ENCODE measurements at places on chromosomes 12 and 14.

DNA sequence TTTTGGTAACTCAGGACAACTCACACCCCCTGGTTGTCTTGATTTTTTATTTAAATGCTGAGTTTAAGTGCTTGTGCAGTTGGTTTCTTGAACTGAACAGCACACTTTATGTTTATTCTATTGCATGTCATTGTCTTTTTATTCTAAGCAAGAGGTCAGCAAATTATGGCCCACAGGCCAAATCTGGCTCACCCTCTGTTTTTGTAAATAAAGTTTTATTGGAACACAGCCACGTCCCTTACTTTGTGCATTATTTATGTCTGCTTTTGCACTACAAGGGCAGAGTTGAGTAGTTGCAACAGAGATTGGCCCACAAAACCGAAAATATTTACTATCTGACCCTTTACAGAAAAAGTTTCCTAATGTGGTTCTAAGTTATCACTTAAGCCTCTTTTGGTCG lies 52.3 kb downstream of the SUDS3 start:
- no peak for DNase-seq

DNA sequence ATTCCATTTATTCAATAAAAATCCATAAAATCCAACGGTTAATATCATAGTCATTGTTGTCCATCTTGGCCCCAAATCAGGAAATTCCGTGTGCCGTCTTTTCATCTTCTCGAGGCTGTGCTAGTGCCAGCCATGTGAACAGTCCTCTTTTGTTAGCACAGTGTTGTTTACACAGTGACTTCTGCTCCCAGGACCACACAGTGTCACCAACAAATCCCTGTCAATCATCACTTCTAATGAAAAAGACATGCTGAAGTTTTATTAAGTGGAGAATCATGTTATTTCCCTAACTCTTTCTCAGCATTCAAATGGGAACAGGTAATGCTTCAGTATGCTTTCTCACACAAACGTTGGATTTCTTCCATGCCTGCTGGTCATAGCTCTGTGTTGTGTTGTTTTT lies 1.9 kb upstream of the SLCO1A2 start:
- no peak for DNase-seq

DNA sequence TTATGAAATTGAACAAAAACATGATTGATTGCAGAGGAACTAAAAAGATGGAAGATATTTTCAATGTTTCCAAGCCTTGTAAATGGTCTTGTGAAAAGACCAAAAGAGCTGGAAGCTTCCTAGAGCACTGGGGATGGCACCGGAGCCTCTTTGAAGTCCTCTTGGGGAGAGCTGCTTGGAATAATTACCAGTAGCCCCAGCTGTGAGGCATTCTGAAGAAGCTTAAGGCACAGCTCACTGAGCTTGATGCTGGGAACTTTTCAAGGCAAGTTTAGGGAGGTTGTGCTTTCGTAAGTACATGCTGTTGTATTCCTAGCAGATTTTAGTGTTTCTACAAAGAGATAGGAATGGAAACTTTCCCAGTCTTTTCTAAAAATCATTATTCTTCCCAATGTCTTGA lies 13.9 kb downstream of the PDZRN4 start:
- no peak for DNase-seq

- no peak for DNase-seq
These were observed 32.9 kb upstream of the SYCP3 start for GRCh38 chr12:101772012-101772775.

GRCh38 chr12:75890141-75890540 lies 141.4 kb downstream of the PHLDA1 start:
- no peak for DNase-seq

DNA sequence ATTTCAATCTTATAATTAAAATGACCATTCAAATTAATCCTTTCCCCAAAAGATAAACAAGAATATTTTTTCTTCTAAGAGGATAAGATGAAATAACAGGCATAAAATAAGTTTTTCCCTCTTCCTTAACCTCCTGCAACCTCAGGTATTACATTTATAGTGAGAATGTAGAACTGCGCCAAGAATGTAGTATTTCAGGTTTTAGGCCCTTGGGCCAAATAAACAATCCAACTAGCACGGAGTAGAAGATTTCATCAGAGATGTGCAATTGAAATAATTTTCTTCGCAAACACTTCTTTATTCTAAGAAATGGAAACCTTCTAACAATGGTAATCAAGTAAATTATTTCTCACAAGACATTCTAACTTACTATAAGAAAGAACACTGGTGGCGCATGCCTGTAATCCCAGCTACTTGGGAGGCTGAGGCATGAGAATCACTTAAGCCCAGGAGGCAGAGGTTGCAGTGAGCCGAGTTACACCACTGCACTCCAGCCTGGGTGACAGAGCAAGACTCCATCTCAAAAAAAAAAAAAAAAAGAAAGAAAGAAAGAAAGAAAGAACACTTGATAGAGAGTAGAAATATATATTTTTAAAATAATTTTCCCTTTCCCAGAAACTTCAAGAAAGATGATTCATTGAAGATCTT lies 100.8 kb downstream of the TAOK3 start:
- DNase-seq, result no peak

- DNase-seq, result no peak
These were observed 170.9 kb upstream of the RTL1 start for GRCh38 chr14:101074196-101075024.

GRCh38 chr14:98136012-98136789 lies 1135.8 kb downstream of the BCL11B start:
- peak; percentile 45 for DNase-seq

DNA sequence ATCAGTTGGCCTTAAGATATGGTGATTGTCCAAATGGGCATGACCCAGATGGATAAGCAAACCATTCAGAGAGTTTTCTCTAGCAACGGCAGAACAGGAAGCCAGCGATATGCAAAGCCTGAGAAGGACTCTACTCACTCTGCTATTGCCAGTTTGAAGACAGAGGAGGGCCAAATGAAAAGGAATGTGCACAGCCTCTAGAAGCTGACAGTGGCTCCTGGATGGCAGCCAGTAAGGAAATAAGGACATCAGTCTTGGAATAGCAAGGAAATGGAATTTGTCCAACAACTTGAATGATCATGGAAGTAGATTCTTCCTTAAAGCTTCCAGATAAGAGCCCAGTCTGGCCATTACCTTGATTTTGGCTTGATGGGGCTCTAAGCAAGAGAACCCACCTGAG lies 60.0 kb downstream of the TMTC2 start:
- no peak for DNase-seq

DNA sequence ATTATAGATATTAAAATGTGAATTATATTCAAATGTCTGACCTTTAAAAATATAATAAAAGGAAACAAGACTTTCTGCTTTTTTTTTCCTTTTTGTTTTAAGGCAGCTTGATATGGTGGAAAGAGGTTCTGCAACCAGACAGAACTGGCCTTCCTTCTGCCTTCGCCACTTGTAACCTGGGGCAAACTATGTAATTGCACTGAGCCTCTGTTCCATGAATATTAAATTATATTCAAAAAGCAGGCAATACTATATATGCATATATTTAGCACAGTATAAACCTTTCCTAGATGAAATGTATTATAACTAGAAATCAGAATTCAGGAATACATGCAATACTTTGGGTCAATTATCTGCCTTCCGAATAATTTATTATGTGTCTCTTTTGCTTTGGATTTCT lies 59.9 kb downstream of the ACSS3 start:
- no peak for DNase-seq

- no peak for DNase-seq
These were observed 19.6 kb downstream of the SOX5 start for GRCh38 chr12:23929906-23930305.

GRCh38 chr12:27083861-27084394 lies 1.6 kb upstream of the C12orf71 start:
- DNase-seq, result no peak

- no peak for DNase-seq
These were observed 71.9 kb downstream of the RESF1 start for GRCh38 chr12:32031109-32031508.

DNA sequence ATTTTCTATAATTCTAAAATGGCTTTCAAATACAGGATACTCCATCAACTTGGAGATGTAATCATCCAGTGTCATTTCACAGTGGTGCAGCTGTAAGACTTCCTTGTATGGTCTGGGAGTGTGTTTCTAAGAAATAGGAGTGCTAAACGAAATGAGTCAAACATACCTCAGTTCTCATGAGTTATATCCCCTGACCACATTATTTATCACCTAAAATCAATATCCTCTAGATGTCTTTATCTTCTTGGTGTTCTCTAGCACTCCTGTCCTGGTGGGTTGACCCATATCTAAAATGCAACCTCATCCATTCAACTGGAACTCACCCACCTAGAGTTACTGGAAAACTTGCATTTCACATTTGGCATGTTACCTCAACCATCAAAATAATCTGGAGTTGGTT lies 33.2 kb downstream of the TMEM30B start:
- DNase-seq, result no peak

- no peak for DNase-seq
These were observed 63.9 kb downstream of the FUT8 start for GRCh38 chr14:65476273-65476941.

- no peak for DNase-seq
These were observed 220.7 kb upstream of the GRIP1 start for GRCh38 chr12:66899588-66899987.

- DNase-seq, result no peak
These were observed 312.2 kb upstream of the DIO3 start for GRCh38 chr14:101248840-101249675.

DNA sequence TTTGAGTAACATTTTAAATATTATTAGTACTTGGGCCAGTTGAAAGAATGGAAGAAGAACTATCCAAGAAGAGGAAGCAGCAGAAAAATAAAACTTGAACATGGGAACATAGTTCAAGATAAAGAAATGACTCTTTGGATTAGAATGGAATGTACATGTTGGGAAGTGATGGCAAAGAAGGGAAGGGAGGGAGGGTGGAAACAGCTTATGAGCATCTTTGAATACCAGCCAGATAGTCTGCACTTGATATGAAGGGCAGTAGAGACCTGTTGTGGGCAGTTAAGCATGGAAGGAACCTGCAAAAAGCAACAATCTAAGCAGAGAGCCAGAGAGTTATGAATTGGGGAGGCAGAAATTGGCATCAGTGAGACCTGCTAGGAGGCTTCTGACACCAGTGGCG lies 10.0 kb upstream of the IL22 start:
- DNase-seq, result no peak

- DNase-seq, result peak; percentile 92
These were observed 22.1 kb upstream of the NINJ2 start for GRCh38 chr12:685388-685787.

DNA sequence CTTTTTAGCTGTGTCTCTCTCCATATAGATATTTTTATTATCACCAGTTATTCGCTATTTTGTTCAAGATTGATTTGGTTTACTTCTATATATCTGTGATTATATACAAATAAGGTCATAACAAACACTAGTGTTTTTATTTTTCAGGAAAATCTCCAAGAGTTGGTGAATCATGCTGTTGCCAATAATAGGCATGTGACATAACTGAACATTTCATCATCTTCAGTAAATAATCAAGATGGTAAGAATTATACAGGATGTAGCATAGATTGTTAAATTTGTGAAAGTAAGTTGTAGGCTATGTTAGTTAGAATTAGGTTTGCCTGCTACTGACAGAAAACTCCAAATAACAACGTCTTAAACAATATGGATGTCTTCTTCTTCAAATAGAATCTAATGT lies 240.9 kb upstream of the PDE3A start:
- DNase-seq, result no peak

GRCh38 chr12:121079736-121080272 lies 40.8 kb upstream of the OASL start:
- DNase-seq, result no peak

DNA sequence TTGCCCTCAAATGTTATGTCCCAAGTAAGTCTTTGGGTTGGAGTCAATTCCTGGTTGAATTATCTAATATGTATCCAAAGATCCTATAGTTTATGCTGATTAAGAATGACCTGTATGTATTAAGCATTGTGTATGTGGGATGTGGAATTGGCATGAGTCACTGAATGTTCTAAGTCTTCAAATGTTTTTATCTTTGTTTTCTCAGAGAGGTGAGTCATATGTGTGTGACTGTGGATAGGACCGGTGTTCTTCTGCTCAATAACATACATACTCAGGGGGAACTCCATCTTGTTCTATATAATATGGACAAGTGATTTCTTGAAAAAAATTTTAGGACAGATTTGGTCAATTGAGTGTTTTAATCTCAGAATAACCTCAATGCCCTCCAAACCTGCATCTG lies 57.9 kb downstream of the NAV3 start:
- no peak for DNase-seq

DNA sequence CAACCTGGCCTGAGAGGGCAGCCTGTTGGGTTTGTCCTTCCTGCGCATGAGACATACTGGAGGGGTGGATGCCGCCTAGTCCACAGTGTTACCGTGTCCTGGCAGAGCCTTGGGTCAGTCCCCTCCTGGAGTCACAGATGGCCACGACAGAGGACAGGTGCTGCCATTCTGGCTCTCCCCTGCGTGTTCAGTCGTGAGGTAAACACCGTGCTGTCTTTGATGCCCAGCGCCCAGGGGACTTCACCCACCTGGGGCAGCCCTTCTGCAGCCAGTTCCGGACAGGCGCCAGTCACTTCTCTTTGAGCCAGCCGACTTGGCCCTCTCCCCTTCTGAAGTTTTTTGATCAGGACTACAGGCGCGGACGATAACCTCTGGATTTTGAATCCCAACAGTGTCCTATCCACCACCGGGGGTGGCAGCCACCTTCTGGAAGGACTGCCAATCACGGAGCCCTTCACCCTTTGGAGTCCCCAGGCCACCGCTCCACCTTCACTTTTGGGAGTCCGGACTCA lies 933.0 kb downstream of the DIO2 start:
- DNase-seq, result no peak

DNA sequence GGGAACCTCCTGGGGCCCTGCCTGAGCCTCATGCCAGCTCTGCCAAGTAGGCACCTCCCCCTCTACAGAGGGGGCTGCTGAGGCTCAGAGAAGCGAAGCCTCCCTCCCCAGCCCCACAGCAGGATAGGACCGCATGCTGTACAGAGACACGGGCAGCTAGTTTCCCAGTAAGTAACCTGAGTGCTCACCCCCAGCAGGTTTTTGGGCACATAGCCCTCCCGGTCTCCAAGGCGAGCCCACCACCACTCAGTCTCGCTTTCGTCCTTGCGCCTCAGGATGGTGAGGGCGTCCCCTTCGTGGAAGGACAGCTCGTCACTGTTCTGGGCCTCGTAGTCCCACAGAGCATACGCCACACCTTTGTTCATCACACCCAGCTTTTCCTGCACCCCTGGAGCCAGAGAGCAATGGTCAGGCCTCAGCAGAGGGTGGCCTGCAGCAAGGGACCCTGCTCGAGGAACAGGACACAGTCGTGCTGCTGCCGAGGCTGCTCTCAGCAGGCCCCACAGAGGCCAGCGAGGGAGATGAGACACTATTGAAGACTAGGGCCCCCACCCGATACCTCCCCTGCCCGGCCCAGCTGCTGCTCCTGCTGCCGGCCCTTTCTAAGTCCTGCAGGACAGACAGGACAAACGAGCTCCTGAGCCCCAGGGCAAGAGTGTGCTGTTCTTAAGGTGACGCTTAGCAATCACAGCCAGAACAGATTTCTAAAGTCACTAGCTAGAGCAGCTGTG lies 20.4 kb downstream of the ZFYVE21 start:
- DNase-seq, result no peak
